Esophagus mucosa (tissue), 1 donor: ENCODE measurements at places on chromosomes 6 and 20.

DNA sequence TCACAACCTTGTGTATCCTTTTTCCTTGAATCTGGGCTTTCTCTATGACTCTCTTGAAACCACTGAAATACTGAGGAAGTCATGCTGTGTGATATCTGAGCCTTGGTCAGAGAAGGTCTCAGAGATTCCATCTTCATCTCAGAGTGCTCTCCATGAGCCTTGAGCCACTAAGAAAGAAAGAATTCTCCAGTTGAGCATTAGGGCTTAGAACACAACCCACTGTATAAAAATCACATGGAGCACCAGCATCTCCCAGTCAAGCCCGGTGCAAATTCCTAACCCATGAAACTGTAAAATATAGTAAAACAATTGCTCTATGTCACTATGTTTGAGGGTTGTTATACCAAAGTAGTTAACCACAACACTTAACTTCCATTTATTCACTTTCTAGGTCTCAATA, 181.4 kb downstream of the MOXD1 start:
- ATAC-seq = no peak

- no peak for ATAC-seq
Measured at GRCh38 chr6:37938909-37939308, 119.4 kb downstream of the ZFAND3 start.

DNA sequence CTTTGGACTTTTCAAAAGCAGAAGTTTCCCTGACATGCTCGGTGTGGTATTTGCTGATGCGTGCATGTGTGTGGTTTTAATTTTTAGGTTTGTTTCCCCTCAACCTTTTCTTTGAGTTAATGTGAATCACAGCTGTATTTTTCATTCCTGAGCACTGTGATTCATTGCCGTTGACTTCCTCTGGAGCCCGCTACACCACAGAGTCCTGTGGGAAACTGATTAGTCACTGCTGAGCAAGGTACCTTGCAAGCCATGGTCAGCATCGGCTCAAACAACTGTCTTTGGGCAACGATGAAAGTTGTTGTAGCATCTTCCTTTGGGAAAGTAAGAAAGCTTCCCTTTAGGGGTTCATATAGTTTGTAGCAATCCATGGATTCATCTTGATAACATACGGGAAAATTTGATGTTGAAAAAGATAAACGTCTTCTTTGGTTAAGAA, 57.5 kb downstream of the RIN2 start:
- ATAC-seq = peak; percentile 90

DNA sequence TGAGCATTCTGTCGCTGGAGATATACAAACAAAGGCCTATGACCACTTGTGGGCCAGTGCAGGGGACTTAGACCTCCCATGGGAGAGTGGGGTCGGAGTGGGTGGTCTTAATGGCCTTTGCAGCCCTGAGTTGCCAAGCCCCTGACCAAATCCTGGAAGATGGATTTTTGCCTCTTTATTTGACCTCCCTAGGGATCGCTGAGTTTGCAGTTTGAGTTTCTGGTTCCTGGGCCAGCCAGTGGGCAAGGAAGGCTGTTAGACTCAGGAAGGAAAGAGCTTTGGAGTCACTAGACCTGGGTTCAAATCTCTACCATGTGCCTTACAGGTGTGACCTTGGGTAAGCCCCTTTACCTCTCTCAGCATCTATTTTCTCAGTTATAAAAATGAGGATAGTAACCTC, 94.1 kb downstream of the CD40 start:
- ATAC-seq = no peak

DNA sequence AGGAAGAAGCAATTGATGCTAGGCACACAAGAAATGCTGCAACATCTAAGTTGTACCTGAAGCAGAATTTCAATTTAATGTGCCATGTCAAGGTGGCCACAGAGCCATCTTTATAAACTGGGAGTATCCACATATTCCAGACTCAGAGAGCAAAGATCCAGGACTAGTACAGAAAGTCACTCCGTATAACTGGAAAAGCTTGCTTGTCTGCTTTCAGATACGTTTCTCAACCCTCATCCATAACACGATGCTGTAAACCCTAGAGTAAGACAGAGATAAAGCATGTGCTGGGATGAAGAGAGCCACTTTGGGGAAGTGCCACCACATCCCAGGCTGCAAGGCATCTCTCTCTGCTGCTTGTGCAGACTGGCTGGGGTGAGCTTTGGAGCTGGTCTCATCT, 134.7 kb downstream of the PACRG start:
- ATAC-seq = peak; percentile 52

GRCh38 chr6:82217018-82217586, 30.4 kb downstream of the IBTK start:
- no peak for ATAC-seq

DNA sequence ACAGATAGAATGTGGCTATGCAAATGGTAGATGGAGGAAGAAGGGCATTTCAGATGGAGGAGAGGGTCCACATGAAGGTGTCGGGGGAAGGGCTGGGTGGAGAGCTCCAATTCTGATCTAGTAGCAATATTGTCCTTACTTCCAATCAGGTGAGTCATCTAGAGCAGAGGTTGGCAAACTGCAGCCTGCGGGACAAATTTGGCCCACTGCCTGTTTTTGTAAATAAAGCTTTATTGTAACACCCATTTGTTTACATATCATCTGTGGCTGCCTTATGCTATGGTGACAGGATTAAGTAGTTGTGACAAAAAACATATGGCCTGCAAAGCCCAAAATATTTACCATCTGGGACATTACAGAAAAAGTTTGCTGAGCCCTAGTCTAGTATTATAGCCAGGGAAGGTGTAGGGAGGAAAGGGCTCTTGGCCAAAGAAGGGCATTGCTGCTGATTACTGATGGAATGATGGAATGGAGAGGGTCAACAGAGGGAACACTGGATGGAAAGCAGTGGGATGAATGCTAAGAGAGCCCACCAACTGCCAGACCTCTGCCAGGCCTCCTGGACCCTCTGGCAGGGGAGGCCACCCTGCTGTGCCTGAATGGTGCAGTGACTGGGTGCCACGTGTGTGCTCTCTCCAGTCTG, 79.8 kb downstream of the SLC22A23 start:
- ATAC-seq = no peak

DNA sequence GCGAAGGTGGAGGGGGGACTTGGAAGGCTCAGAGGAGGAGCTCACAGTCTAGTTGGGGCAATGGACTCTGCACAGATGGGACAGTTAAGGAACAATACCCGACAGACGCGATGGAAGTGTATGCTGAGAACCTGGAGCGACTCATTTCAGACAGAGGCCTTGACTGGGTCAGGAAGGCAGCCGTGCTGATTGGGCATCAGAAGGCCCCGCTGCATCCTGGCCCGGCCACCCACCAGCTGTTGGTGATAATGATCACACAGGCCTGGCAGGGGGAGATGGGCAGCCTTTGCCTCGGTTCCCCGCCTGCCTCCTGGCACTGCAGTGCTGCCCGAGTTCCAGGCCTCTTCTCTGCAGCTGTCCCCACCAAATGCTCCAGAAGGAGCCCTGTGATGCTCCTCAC, 62.4 kb downstream of the MDGA1 start:
- no peak for ATAC-seq

GRCh38 chr20:54345821-54346220, 129.6 kb upstream of the DOK5 start:
- no peak for ATAC-seq

DNA sequence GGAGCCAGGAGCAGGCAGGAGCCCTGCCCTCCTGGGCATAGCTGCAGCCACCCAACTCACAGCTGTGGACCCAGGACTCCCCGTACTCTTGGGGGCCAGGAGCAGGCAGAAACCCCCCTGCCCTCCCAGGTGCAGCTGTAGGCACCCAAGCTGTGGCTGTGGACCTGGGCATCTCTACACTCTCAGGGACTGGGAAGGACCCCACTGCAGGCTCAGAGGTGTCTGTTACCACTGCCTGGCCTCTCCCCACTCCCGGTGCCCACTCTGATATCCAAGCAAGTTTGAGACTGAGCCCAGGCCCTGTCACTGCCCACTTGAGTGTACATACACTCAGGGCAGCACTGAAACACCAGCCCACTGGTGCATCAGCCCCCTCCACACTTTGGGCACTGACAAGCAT, 193.5 kb upstream of the MANEA start:
- no peak for ATAC-seq

- no peak for ATAC-seq
Measured at GRCh38 chr6:28897369-28897745, 26.4 kb downstream of the TRIM27 start.
